T-helper 1 cell (primary cell): ENCODE measurements at places on chromosomes 2 and 18.

DNA sequence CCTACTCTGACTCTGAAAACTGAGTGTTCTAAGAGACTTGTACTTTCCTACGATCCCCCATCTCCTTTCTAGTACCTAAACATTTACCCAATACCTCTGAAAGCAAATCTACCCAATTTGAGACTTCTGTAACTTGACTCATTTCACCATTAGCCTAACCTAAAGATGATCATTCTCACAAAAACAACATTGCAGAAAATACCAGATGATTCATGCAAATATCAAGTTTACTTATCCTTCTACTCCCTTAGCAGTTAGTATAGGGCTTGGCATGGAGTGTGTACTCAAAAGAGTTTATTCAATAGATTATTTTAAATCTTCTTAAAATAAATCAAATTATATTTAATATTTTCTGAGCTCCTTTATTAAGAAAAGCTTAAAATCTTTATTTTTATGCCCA, 89.6 kb downstream of the NR4A2 start:
- no peak for DNase-seq

DNA sequence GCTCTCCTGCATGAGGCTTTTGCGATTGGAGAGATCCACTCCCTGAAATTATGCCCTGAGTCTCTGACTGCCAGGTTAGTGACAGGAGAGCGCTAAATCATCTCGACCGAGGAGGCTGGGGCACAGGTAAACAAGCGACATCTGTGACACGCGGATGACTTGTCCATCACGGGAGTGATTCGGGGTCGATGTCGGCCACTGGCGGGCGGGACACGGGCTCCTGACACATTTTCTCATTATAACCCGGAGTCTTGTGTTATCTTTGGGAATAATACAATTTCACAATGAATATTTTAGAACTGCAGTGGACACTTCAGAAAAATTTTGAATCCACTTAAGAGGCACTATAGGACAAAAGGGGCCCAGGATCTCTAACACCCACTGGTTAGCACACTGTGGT, 29.5 kb upstream of the SLC35G4 start:
- no peak for DNase-seq

- DNase-seq, result no peak
Observed at GRCh38 chr2:22079583-22079982, 955.8 kb downstream of the TDRD15 start.

DNA sequence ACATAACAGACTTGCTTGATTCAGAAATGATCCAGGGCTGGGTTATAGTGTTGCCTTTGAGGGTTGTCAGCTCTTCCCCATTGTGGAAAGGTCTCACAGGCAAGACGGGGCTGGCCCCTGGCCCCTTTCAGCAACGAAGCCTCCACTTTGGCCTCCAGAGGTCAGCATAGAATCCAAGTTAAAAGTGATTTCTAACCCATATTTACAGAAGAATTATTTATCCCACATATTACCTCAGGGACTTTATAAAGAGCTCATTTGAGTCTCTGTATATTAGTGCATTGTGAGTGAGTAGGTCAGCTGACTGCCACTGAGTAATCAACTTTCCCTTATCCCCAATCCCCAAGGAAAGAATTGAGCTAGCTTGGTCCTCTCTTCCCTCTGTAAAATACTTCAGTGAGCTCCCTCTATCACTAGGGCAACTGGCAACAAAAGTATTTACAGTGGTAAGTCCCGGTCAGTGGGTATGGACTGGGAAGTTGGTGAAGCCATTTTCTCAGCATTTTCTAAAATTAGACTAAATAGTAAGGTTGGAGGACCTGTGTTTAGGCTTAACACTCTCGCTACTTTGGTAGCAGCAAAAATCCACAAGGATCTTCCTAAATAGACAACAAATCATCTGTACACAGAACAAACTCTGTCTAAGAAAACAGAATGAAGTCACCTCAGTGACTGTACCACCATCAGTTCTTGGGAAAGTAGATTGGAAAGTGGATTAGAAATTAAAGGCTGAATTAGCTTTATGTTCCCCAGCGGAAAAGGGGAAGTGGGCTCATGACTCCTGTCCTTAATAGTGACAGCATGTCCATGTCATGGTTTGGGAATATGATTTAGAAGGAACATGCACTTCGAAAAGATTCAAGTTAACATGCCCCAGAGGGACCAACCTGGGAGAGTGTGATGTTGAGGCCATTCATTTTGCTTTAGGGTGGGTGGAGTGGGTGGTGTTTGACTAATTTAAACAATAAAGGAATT, 171.0 kb upstream of the SIX3 start:
- DNase-seq, result no peak
